ENCODE measurements at places on chromosomes 4 and X. TPM values are rescaled to one million over a fixed set of nuclear protein-coding genes. Genes with fewer than 3 reads are reported as not detected.

Gene XG
- total RNA-seq = 0.80 TPM

Gene SEC31A
- 364 TPM for total RNA-seq

Gene HTR2C
- total RNA-seq = not detected

Gene DGKK
- not detected for total RNA-seq

Gene SYTL5
- total RNA-seq = not detected

Gene FRMPD4
- not detected for total RNA-seq

Gene RHOH
- total RNA-seq = not detected

Gene RASGEF1B
- total RNA-seq = 0.13 TPM

Gene ADGRG4
- total RNA-seq = under 0.01 TPM

Gene ERAS
- total RNA-seq = not detected

Gene SOWAHD
- total RNA-seq = not detected

Gene ATP1B4
- total RNA-seq = not detected
